RWPE1 (cell line): ENCODE measurements at places on chromosomes 4 and X.

DNA sequence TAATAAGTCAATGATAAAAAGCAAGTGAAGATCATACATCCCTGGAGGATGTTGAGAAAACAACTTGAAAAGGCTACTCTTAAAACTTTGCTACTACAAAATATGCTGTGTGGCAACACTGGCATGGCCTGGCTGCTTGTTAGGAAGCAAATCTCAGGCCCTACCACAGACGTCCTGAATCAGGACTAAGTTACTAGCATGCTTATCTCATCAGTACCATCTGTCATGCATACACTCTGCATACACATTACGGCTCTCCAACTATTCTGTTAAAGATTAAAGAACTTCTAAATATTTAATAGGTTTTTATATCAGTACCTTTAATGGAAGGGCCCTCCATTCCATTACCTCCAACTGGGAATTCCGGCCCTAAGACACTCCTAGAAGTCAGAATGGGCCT lies 8.2 kb downstream of the PAPSS1 start:
- DNase-seq = no peak

GRCh38 chr4:76589872-76590797 lies 155.1 kb downstream of the SHROOM3 start:
- DNase-seq = peak; percentile 42

GRCh38 chrX:106670631-106671030 lies 55.9 kb upstream of the RNF128 start:
- DNase-seq = no peak

GRCh38 chr4:137394018-137394417 lies 138.3 kb downstream of the PCDH18 start:
- no peak for DNase-seq

DNA sequence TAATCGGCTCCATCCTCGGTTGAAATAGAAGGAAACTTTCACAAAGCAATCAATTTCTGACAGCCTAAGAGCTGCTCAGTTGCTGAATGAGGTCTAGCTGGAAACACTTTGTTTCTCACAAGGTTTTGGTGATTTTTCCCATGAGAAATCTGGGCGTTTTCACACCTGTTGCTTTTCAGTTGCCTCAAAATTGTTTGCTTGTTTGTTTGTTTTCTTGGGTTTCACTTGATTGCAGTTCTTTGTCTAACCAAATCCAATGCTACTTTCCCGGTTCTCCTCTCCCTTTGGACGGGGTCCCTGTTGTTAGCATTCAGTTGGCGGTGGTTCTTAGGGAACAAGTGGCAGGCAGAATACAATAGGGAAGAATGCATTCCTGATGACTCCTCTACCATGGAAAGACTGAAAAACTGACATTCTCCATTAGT lies 135.5 kb downstream of the PALLD start:
- DNase-seq = no peak

DNA sequence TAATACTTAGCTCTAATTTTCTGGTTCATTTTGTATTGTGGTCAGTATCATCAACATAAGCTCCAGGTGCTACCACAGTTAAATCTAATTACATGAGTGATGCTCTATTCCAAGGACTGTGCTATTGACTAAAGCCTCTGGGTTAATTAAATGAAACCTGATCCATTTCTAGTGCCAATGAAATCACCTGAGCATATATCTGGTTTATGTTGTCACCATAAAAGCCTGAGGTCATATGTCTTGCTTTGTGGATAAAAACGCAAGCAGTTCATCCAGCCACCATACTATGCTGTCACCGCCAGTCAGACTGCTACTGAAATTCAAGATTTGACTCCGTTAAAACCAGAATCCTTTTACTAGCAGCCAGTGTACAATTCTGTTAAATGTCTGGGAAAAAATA lies 64.2 kb upstream of the ZNF518B start:
- no peak for DNase-seq

DNA sequence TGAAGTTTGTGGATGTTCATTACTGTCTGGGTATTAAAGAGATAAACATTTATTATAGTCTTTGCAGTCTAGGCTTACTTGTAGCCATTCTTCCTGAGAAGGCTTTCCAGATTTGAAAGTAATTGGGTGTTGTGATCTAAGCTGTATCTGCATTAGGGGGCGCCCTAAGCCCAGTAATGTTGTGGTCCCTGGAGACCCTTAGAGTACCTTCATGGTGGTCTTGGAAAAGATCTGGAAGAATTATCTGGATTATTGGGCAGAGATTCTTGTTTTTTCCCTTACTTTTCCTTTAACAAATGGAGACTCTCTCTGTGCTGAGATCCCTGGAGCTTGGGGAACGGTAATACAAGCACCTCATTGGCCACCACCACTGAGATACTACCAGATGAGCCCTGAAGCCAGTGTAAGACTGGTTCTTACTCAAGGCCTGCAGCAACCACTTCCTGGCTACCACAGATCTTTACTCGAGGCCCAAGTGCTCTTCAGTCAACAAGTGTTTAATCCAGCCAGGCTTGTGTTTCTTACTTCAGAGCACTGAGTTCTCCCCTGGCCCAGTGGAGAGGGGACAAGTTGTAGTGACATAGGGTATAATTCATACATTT lies 63.1 kb downstream of the RTL3 start:
- DNase-seq = no peak

GRCh38 chrX:74371425-74372222 lies 49.7 kb upstream of the SLC16A2 start:
- no peak for DNase-seq

DNA sequence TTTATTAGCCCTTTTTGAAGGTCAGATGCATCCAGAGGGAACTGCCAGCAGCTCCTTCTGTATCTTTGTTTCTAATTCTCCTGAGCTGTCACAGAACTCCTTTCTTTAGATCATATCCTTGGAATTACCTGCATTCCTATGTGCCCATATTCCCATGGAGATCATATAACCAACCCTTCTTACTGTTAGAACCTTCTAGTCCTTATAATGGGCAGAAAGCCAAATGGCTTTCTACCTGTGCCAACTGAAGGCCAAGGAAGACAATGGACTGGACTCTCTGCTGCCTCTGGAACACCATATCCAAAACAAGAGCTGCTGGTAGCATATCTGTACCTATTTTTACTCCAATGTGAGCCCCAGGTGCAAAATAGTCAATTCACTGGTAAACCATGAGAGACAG lies 60.7 kb downstream of the TBC1D9 start:
- DNase-seq = no peak

- DNase-seq = peak; percentile 2
Observed at GRCh38 chrX:126655061-126655460, 102.4 kb upstream of the DCAF12L1 start.

- no peak for DNase-seq
Observed at GRCh38 chrX:21816136-21816535, 23.3 kb upstream of the MBTPS2 start.

DNA sequence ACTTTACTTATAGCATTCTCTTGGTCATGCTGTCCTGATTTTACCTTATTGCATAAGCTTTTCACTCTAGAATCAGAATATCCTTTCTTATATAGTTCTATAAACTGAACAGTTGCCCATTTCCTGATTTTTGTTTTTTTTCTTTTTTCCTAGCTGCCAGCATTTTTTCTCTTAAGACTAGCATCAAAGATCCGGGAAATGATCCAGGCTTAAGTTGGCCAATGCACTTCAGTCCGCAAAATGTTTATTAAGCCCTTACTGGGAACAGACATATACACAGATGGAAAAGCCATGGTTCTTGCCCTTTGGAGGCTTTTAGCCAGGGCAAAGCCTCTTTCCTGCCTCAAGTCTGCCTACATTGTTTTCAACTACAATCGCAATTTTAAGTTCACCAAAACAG lies 10.1 kb upstream of the BMP2K start:
- DNase-seq = no peak

DNA sequence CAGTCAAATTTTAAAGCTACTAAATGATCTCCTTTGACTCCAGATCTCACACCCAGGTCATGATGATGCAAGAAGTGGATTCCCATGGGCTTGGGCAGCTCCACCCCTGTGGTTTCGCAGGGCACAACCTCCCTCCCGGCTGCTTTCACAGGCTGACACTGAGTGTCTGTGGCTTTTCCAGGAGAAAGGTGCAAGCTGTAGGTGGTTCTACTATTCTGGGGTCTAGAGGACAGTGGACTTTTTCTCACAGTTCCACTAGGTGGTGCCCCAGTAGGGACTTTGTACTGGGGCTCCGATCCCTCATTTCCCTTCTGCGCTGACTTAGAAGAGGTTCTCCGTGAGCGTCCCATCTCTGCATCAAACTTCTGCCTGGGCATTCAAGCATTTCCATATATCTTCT lies 845.2 kb downstream of the PCDH18 start:
- DNase-seq = no peak

GRCh38 chr4:147480891-147481576 lies at the start of gene EDNRA:
TSS of gene EDNRA (plus strand) at chr4:147481097. CDS start at chr4:147485682, 4,585 bp downstream.
- peak; percentile 22 for DNase-seq

DNA sequence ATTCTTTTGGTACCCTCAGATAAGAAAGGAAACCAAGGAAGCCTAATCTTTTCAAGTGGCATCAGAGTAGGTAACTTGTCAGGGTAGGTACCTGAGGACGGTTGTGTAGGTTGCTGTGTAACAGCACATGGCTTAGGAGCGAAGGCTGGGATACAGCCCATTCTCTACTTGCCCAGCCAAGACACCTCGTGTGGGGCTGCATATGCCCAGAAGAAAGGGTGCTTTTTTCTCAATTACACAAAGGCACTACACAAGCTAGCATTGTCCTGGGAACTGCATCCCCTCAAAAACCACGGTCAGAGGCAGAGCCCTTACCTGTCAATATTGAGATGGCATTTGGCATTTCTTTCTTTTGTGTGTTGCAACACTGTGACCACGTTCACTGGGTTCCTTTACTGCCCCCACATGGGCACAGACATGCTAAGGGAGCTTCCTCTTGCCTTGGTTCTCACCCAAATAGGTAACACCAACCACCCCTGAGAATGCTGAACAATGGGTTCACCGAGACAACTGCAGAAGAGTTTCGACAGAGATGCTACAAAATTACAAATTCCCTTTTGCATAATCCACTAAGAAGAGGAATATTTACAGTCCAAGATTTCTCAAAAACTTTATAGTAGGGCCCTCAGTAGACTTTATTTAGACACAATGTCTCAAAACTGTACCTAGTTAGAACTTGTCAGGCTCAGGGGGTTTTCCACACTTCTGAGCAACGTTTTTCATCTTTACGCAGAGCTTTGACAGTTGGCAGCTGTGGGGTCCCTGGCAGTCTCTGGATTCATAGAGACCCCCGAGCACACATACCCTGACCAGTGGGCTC lies 35.8 kb upstream of the TNIP3 start:
- DNase-seq = no peak

DNA sequence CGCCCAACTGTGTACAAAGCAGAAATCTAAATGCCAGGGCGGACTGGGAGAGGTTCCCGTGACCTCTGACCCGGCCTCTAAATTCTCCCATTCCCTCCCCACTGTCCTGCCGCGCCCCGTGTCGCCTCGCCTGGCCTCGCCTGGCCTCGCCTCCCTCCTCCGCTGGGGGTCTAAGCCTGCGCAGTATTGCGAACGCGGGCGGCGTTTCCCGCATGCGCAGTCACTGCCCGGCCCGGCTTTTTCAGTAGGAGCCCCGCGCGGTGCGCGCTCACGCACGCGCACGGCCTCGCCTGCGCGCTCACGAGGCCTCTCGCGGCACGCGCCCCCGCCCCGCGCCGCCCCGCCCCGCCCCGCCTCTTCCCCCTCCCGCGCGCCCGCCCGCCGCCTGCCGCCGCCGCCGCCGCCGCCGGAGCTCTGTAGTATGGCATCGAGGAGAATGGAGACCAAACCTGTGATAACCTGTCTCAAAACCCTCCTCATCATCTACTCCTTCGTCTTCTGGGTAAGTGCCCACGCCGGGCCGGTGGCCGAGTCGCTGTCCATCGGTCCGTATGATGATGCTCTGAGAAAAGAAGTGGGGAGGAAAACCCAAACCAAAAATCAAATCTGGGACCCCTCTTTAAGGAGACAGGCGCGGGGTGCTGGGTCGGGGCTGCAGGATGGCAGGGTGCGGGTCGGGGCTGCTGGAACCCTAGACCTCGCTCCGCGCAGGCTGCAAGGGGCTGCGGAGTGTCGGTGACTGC lies at the start of gene TSPAN7:
TSS of gene TSPAN7 (plus strand) at position 417 of the 743 bp plus-strand sequence. CDS start at position 422, 5 bp downstream.
- DNase-seq = peak; percentile 62

DNA sequence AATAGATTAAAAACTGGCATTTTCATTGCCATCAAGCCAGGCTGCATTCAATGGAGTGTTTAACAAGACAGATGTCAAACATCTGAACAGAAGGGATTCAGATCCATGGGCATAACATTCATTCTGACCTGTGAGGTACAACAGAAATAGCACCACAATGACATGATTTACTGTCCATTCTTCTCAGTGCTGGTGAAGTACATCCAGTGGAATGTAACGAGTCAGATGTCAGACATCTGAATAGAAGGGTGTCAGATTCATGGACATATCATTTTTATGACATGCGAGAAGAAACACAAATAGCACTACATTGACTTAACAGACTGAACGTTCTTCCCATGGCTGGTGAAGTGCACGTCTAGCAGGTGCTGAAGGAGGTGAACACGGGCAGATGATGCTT lies 186.4 kb downstream of the PPP4R3C start:
- no peak for DNase-seq

- DNase-seq = no peak
Observed at GRCh38 chrX:72305286-72306084, at the start of gene CITED1. TSS of gene CITED1 (minus strand) at chrX:72305914. CDS start at chrX:72302869, 3,045 bp downstream.

- DNase-seq = no peak
Observed at GRCh38 chr4:113131621-113132020, 82.2 kb downstream of the ANK2 start.

- DNase-seq = no peak
Observed at GRCh38 chrX:133175162-133175561, 43.0 kb downstream of the TFDP3 start.

DNA sequence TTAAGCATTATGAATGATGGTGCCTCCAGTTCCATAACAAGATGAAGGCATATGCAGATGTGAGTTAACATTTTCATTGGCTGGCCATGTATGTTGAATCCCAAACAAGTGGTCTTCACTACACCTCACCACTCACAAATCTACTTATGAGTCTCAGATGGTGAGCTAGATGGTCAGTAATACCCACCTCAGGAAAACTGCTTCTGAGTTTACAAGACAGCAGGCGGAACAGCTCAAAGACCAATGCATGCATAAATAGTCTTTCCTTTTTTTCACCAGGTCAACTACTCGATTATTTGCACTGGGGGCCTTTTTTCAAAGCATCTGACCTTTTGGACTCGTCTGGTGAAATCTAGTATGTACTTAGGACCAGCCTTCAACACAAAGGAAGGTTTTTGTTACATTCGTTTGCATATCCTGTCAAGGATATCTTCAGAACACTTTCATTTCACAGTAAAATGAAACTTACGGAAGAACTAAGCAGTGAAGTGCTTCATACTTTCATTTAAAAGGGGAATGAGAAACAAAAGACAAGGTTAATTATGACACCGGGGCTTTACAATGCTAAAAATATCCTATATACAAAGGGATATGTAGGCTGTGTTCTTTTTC lies 23.1 kb upstream of the TLR7 start:
- DNase-seq = no peak
